Activated CD4-positive, alpha-beta T cell treated with anti-CD3 and anti-CD28 coated beads, Interleukin-2, Interleukin-6, amounts not matched to agents 100 ng/mL and 50 ng/mL, durations not matched to agents 16 hours and 8 hours (primary cell): ENCODE measurements at places on chromosomes 11 and 22.

DNA sequence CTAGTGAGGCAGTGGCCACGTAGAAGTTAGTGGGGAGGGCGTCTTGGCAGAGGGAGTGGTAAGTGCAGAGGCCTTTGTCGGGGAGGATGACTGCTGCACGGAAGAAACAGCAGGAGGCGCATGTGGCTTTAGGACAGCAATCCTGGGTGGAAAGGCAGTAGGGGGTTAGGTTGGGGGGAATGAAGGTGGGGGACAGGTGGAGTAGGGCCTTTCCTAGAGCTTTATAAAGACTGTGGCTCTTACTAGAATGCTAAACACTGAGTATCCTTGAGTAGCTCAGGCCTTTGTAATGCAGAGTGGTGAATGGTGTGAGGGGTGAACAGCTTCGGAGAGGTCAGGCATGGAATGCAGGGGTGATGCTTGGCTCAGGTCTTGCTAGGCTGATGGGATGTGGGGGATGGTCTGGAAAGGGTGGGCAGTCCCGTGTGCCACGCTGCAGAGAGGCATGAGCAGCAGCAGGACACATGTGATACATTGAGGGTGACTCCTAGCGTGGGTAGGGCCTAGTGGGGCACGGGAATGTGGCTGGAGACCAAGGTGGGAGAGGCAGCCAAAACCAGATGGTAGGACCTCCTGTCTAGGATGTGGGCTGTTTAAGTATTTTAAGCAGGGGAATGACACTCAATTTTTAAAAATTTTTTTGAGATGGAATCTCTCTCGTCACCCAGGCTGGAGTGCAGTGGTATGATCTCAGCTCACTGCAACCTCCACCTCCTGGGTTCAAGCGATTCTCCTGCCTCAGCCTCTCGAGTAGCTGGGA is 19.2 kb downstream of the AP2A2 start:
- DNase-seq = no peak

DNA sequence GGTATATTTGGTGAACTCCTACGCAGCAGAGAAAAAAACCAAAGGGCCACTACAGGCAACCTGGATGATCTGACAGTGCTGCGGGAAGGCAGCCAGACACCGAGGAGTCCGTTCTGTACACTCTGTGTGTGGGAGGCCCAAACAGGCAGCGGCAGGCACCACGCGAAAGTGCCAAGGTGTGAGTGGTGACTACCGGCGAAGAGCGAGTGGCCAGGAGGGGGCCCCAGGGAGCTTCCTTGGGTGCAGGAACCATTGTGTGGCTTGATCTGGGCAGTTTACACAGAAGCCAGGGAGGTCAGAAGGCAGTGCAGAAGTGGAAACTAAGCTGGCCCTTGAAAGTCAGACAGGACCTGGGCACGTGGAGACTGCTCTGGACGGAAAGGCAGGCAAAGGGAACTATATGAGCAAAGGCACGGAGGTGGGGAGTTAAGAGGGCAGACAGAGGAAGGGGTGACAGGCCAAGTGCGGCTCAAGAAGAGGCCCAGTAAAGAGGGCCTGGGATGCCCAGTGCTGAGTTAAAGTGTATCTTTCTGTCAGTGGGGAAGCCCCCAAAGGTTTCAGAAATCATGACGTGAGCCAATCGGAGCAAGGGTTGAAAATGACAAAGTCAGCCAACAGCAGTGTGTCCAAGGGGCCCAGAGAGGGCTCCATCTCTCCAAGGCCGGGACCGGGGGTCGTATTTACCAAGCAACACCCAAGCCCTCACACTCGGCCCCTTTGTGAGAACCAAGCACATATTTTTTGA is 10.6 kb downstream of the TMEM184B start:
- DNase-seq = peak; percentile 48

GRCh38 chr11:37718431-37718999 is 1120.5 kb upstream of the RAG2 start:
- no peak for DNase-seq

GRCh38 chr11:13993096-13993765 is 30.7 kb downstream of the SPON1 start:
- DNase-seq = no peak

GRCh38 chr22:17601031-17601430 is 27.5 kb downstream of the ATP6V1E1 start:
- no peak for DNase-seq

GRCh38 chr11:116595305-116595880 is 177.4 kb downstream of the BUD13 start:
- no peak for DNase-seq

- peak; percentile 4 for DNase-seq
Measured at GRCh38 chr11:31236143-31236542, 133.4 kb downstream of the DCDC1 start.

DNA sequence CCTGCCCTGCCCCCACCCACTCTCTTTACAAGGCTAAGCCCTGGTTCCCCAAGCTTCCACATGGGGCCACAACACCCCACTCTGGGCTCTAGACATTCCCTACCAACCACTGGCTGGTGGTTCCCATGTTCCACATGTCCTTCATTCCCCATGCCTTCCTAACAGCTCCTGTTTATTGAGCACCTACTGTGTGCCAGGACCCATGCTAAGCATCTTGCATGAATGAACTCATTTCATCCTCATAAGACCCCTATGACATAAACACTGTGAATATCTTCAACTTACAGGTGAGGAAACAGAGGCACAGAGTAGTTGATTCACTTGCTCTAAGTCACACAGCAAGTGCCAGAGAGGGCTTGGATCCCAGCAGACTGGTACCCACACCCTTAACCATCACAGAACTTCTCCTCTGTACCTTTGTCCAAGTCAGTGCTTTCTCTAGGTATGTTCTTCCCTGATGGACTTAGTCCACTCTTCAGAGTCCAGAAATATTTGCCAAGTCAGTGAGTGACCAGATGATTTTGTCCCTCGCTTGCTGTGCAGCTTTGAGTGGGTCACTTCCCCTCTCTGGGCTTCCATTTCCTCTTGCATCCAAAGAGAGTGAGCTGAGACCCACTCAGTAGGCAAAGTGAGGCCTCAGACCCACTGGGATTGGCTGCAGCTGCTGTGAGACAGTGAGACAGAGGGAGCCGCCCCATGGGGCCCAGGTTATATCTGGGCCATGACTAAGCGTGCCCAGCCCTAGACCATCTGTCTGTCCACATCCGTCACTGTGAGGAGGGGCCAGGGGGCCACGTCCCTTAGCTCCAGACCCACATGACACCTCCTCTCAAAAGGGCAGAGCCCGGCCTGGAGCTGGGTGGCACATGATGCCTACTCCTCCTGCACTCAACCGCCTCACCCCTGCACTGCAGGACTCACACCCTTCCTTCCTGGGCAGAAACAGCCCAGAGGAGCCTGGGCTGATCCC is 132.4 kb downstream of the MN1 start:
- no peak for DNase-seq

DNA sequence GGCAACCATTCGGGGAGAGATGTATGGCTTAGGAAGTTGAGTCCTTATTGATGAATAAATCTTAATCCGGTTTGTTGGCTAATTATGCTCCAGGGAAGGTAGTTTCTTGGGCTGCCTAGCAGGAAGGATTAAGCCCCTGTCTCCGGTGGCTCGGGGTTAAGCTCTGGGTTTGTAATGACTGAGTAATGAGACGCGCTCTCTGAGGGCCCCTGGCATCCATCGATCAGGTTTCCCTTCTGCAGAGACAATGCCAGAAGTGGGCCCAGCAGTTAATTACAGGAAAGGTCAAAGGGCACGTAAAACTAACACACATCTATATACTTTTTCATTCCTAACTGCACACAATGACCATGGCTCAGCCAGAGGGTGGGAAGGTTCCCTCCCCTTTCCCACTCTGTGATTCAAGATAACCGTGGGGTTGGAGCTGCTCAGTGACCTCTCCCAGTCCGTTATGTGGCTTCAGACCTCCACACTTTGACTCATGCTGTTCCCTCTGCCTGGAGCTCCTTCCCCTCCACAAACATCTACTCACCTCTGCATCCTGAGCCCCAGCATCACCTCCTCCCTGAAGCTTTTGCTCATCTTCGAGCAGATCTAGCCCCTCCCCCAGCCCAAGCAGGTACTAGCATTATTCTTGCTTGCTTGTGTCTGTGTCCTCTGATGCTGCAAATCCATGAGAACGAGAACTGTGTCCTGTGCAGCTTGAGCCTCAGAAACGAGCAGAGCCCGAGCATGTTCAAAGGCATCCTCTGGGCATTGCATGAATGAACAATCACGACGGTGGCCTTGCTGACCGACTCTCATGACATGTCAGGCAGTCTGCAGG is 16.6 kb downstream of the SCUBE1 start:
- no peak for DNase-seq

- DNase-seq = no peak
Measured at GRCh38 chr22:44337678-44338004, 24.9 kb upstream of the SHISAL1 start.

DNA sequence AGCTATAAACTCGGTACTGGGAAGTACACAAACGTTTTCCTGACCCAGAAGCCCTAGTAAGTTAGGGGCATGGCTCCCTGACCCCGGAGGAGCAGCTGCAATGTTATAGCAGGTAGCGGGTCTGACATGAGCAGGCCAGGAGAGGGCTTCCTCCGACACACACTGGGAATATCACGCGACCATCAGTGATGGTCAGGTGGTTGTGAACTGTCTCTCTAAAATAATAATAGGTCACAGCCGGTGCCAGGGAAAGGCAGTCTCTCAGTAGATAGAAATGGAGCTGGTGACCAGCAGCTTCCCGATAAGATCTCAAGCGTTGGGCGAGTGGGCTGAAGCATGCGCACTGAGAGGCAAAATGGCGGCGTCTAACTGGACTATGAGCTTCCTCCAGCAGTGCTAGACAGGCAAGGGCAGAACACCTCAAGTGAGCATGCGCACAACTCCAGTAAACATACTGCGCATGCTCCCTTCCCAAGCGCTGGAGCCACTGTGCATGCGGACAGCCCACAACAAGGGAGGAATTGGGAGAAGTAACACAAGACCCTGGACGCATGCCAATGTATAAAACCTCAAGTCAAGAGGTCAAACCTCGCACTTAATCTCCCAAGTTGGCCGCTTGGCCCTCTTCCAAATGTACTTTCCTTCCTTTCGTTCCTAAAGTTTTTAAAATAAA is 22.3 kb upstream of the TESMIN start:
- no peak for DNase-seq

DNA sequence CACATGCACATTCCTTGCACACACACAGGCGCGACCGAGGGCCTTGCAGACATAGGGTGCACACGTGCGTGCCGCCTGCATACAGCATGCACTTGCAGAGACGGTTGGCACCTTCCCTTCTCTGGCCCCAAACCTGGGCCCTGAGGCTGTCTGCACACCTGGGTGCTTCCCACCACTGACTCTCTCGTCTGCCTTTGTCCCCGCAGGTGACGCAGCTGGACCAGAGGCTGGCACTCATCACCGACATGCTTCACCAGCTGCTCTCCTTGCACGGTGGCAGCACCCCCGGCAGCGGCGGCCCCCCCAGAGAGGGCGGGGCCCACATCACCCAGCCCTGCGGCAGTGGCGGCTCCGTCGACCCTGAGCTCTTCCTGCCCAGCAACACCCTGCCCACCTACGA is 38.0 kb downstream of the CDKN1C start:
- DNase-seq = no peak

DNA sequence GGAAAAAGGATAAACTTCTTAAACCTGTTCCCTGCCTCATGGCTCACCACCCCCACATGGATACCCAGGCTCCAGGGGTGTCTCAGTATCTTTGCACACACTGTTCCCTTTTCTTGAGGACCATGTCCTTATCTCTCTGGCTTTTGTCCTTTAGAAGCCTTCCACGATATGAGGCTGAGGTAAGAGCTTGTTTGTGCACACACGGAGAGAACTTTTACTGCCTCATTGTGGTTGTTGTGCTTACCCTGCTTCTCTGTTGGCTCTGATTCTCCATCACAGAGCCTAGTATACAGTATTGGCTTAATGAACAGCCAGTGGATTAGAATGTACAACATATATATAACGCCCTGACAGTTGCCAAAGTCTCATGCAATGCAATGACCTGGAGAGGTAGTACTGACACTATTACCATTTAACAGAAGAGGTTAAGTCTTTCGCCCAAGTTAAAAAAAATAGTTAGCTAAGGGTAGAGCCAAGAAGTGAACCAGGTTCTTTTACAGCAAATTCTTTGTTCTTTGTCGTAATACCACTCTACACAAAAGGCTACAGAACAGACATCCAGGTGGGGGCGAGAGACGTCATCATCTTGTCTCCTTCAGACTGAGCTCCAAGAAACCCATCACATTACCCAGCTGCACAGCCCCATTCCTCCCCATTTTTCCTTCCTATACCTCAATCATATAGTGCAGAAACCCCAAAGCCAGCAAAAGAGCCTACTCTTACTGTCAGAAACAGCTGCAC is 117.3 kb downstream of the PLEKHA7 start:
- DNase-seq = no peak

GRCh38 chr22:49953680-49954344 is 6.8 kb upstream of the PIM3 start:
- DNase-seq = no peak

- DNase-seq = no peak
Measured at GRCh38 chr11:44707094-44707493, 19.7 kb upstream of the TSPAN18 start.

GRCh38 chr11:10109806-10110205 is 184.2 kb downstream of the SBF2 start:
- DNase-seq = no peak

DNA sequence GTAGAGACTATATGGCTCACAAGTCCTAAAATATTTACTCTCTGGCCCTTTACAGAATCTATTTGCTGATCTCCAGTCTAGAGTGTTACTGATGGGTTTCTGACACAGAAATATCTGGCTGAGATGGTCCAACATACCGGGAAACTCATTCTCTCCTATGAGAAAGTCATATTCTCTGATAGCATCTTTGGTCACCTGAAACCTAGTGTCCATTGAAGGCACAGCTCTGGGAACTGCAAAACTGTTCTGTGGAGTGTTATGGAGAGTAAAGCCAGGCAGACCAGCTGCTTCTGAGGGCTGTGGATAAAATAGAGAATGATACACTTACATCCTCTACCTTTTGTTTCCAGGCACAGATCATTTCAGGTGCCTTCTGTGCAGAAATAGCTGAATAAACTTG is 2.5 kb upstream of the C11orf24 start:
- DNase-seq = no peak

DNA sequence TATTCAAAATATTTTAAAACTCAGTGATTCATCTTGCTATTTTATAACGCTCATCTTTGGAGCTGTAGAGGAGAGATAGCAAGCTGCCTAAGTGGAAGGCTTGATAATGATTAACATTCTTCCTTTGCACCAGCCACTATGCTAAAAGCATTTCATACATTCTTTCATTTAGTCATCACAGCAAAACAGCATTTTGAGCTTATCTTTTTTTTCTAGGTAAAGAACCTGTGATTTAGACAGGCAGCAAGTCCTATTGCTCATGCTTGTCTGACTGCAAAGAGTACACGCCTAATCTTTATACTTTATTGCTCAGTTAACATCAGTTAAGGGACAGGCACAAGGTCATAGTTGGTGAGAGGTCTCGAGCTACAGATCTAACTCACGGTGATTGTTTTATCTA is 713.1 kb upstream of the ARHGAP42 start:
- DNase-seq = no peak

DNA sequence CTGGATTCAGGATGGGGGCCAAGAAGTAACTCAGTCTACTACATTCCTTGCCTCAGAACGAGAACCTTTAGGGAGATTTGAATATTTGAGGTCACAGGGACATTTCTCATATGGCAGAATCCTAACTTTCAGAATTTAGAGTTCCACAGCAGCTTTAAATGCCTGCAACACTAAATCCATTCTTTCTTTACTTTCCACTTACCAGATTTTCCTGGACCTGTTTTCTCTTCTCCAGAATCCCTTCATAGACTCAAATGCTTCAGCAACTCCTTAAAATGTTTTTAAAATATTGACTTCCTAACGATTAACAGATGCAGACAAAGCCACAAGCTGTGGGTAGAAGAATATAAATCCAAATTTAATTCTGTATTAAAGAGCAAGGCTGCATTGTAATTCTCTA is 63.1 kb downstream of the PRSS23 start:
- DNase-seq = no peak
